Substantia nigra (tissue), 51 donors: ENCODE measurements at places on chromosomes 5 and 9.

GRCh38 chr9:36759141-36759540, 186.4 kb downstream of the MELK start:
- no peak for DNase-seq

- DNase-seq = no peak
Measured at GRCh38 chr5:171242521-171242920, 66.5 kb upstream of the TLX3 start.

- no peak for DNase-seq
Measured at GRCh38 chr9:4837261-4838188, 44.8 kb downstream of the RCL1 start.

DNA sequence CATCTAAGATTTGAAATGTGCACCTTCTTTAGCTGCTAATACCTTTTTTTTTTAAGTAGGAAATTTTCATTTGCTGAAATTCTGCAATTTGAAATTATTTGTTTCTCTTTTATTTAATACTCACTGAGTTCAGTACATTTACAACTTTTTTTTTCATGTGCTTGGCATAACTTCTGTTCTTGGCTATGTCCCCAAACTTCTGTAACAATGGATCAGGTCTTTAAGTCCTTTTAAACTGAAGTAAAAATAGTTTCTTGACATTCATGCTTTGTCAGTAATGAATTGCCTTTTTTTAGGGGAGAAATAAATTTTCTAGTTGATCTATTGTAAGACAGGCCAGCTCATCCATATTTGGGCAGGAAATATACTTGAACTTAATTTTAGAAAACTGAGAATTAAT, 41.5 kb downstream of the EDIL3 start:
- no peak for DNase-seq

GRCh38 chr5:106601620-106602019, 1069.1 kb downstream of the EFNA5 start:
- no peak for DNase-seq

- no peak for DNase-seq
Measured at GRCh38 chr9:37749129-37749528, 4.5 kb upstream of the TRMT10B start.

DNA sequence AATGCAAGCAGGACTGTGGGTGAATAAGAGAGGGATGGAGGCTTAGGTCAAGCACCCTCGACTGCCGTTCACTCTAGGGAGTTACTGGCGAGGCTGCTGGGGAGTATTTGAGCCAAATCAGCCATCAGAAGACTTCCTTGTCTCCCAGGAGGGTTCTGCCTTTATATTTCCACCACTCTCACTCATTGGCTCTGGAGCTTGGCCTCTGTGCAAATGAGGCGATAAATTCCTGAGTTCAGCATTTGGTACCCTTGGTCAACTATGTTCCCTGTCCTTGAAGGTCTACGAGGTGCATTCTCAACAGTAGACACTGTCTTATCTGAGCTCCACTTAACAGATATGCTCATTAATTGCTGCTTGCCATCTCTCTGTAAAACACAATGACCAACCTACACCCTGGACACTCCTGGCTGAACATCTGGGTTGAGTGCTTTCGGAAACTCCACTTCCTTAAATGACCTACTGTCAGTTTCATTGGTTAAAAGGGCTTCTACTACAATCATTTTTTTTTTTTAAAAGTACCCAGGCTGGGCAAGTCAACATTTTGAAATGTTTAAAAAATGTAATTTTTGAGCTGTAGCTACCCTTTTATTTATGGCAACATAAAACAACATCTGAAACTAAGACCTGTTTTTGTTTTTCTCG, 153.2 kb downstream of the NTRK2 start:
- DNase-seq = no peak

DNA sequence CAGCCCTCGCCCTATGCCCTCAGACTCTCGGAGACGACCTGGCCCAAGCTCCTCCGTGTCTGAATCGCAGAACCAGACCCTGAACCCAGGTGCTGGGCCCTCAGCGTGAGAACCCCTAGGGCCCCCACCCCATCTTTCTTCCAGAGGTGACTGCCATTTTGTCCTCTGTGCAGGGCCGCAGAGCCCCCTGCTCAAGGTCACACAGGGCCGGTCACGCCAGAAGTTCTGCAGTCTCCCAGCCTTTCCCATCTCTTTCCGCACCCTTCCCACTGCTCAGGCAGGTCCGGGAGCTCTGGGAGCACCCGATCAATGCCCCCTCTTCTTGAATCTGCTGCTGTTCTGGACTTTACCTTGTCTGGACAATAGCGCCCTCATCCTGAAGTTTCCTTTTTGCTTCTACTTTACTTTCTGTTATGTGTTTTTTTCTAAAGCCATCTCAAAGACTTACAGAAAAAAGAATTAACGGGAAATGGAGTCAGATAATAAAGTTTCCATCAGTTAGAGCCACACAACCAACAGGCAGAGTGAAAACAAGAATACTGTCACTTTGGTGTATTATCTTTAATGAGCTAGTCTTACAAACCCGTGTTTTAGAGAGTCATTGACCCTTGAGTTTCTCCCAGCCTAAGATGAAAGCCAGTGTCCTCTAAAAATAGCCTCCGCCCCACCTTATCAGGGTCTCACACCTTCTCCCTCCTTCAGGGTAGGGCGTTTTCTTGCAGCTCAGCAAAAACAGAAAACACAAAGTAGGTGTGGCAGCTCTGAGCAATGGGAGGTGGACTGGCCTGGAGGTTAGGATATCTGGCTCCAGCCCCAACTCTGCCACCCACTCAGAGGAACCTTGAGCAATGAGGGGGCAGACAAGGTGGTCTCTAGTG, 1.8 kb downstream of the TMOD1 start:
- DNase-seq = no peak

- DNase-seq = no peak
Measured at GRCh38 chr5:134142806-134143205, 28.3 kb downstream of the TCF7 start.

GRCh38 chr9:79220251-79220650, 351.5 kb upstream of the TLE4 start:
- no peak for DNase-seq

GRCh38 chr9:89701221-89701798, 96.5 kb downstream of the GADD45G start:
- no peak for DNase-seq

GRCh38 chr5:61823065-61823464, 482.9 kb upstream of the KIF2A start:
- DNase-seq = no peak

DNA sequence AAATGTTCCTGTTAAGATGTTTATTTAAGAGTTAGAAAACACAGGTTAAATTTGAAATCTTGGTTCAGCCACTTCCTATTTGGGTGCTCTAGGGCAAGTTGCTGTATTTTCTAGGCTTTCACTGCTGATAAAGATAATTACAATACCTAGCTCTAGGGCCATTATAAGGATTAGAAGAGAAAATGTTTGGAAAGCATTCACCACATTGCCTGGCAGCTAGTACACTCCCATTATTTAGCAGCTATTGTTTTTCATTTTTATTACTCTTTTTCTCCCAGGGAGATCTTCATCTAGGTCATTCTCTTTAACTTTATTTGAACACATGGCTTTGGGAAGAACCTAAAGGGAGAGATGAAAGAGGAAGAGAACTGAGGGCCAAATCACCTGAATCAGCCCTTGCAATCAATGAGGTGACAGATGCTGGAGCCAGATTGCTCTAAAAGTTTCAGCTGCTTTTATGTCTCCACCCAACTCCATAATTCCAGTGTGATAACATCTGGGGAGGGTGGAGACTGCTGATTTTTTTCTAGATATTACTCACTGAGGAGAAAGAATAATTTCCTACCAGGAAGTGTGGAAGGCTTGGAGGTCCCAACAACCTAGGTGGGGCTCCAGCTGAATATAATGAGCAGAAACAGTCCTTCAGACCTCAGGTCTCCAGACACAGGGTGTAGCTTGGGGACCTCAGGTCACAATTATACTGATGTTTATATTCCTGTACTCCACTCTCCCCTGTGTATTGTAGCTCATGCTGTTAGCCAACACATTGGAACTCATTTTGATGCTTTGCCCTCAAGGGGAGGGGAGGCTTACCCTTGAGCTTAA, 640.0 kb downstream of the RAB3C start:
- no peak for DNase-seq

- no peak for DNase-seq
Measured at GRCh38 chr9:6708732-6709131, 49.0 kb upstream of the KDM4C start.

DNA sequence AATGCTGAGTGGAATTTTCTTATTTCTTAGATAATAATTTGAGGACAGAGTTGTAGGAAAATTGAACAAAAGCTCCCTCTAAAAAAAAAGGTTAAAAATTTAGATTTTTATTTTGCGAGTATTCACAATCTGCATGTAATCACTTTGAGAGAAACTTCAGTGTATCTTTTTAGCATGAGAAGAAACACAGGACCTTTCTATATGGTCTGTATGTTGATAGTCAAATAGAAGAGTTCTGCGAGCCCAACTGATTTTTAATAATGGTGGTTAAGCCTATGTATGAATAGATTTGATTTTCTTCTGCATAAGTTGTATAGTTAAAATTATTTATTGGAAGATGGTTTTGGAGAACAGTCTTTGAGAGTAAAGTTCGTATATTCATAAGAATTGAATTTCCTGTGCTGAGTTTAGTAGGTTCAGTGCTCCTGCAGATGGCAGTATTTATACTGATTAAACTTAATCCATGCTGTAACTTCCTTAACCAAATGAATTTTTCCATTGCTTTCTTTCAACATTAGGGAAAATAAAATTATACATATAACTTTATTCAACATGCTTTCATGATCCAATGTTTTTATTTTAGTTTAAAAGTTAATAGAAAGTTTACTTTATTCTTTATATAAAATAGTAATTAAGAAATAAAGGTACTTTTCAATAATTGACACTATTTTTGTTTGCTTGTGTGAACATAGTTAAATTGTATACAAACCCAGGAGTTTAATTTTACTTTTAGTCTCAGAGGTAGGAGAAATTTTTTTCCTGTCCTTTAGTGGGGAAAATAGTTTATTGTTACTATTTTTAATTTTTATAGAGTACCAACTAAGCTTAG, 19.6 kb downstream of the TCERG1 start:
- no peak for DNase-seq

DNA sequence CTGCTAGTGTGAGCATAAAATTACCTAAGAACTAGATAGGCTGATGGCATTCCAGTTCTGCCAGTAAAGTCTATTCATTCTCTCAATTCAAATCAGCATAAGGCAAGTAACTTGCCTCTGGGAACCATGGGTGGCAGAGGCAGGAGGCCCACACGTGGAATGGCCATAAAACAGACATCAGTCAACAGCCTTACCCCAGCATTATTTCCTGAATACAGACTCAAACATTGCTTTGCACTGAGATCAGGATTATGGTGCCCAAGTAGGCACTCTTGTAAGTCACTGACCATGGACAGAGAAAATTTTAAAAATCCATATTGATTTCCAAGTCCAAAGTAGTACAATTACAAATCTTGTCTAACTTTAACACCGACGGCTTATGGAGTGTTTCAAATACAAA, 157.7 kb downstream of the NR2F1-AS1 start:
- no peak for DNase-seq

DNA sequence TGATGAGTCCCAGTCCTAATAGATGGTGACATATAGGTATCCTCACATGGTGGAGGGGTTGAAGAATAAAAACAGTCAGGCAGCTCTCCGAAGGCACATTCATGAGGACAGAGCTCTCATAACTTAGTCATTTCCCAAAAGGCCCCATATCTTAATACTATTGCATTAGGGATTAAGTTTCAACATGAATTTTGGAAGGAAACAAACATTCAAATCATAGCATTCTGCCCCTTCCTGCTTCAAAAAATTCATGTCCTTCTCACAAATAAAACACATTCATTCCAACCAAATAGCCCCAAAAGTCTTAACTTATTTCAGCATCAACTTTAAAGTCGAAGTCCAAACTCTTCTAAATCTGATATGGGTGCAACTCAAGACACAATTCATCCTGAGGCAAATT, 277.2 kb upstream of the NR4A3 start:
- DNase-seq = no peak

GRCh38 chr5:125506124-125506523, 759.7 kb upstream of the ZNF608 start:
- DNase-seq = no peak

DNA sequence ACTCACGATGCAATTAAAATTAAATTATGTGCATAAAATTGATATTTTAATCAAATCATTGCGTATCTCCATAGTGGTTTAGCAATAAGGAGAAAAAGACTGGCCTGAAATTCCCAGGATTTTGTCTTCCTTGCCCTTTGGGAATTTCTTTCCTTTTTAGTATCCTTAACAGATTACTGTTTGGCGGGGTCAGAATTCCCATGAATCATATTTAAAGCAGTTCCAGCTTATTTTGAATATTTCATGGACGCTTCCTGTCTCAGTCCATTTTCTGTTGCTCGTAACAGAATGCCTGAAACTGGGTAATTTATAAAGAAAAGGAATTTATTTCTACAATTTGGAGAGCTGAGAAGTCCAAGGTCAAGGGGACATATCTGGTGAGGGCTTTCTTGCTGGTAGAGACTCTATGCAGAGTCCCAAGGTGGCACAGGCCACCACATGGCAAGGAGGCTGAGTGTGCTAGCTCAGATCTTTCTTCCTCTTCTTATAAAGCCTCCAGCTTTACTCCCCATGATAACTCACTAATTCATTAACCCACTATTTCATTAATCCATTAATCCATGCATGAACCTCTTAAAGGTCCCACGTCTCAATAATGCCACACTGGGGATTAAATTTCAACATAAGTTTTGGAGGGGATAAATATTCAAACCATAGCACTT, 37.8 kb downstream of the CDH6 start:
- no peak for DNase-seq

DNA sequence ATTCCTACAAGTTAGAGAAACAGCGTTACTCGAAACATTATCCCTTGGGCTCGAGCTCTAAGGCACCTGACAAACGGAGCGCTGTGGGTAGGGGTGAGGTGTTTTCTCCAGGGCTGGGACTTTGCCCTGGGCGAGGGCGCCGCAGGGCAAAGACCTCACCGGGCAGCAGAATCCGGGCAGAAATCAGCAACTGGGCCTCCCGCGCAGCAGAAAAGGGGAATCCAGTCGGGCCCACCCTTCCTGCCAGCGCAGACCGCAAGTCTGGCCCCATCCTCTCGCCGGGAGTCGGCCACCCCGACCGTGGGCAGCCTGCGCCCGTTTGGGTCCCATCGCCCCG, 430 bp upstream of the MSH3 start:
- no peak for DNase-seq

DNA sequence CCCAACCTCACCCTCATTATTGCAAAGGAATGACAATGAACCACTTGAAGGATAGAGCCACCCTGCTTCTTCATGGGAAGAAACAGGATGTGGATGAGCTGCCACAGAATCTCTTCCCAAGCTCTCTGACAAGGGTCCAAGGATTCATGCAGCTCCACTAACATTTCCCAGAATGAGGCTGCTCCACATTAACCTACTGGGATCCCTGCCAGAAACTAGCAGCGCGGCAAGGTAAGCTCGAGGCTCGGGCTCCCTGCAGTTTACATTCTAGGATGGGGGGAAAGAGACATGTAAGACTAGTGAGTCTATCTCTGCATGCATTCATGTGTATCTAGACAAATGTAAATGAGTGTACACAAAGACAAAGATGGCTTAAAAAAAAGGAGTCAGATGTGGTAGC, 12.1 kb downstream of the DCAF12 start:
- DNase-seq = no peak
